ENCODE measurements at places on chromosomes 2 and 18. TPM values are rescaled to one million over a fixed set of nuclear protein-coding genes. Genes with fewer than 3 reads are reported as not detected.

L3MBTL4 gene
- 4.3 TPM for total RNA-seq

PPP1R1C gene
- 35.9 TPM for total RNA-seq

COLEC11 gene
- total RNA-seq = 5.2 TPM

POTEC gene
- not detected for total RNA-seq

MYO5B gene
- total RNA-seq = 6.2 TPM

SKOR2 gene
- not detected for total RNA-seq

PROC gene
- 0.71 TPM for total RNA-seq

ANKRD30BL gene
- 0.19 TPM for total RNA-seq

CETN1 gene
- total RNA-seq = not detected

FEZ2 gene
- 39.9 TPM for total RNA-seq

GRCh38 chr2:236161531-236161930 is 6.7 kb downstream of the GBX2 start:
- no peak overlapping the region for H3K4me3 ChIP-seq
- no peaks in the 10 kb centered on the region for H3K36me3 ChIP-seq
- no peak for DNase-seq
- H3K4me1 ChIP-seq = no peaks in the 10 kb centered on the region
- peaks cover 87% of the 10 kb centered on the region for H3K27me3 ChIP-seq

GRCh38 chr2:203361922-203362321 is 33.7 kb downstream of the ABI2 start:
- no peak for DNase-seq
- H3K27me3 ChIP-seq = no peaks in the 10 kb centered on the region
- no peaks in the 10 kb centered on the region for H3K4me1 ChIP-seq
- no peak overlapping the region for H3K4me3 ChIP-seq

DNA sequence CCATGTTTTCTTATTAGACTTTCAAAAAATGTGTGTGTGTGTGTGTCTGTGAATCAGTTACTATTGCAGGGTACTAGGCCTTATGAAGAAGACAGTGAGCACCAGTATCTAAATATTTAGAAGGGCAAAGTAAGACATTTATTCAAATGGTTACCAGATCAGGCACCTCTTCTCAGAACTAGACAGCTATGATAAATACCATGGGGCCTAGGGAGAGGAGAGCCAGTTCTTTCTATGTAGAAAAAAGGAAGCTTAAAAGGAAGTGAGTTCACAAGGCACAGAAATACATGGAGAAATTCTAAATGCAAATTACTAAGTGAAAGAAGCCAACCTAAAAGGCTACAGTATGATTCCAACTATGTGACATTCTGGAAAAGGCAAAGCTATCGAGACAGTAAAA is 261.3 kb downstream of the SOX11 start:
- DNase-seq = no peak
- no peaks in the 10 kb centered on the region for H3K27me3 ChIP-seq
- no peak overlapping the region for H3K4me3 ChIP-seq
- H3K27ac ChIP-seq = no peak overlapping the region

DNA sequence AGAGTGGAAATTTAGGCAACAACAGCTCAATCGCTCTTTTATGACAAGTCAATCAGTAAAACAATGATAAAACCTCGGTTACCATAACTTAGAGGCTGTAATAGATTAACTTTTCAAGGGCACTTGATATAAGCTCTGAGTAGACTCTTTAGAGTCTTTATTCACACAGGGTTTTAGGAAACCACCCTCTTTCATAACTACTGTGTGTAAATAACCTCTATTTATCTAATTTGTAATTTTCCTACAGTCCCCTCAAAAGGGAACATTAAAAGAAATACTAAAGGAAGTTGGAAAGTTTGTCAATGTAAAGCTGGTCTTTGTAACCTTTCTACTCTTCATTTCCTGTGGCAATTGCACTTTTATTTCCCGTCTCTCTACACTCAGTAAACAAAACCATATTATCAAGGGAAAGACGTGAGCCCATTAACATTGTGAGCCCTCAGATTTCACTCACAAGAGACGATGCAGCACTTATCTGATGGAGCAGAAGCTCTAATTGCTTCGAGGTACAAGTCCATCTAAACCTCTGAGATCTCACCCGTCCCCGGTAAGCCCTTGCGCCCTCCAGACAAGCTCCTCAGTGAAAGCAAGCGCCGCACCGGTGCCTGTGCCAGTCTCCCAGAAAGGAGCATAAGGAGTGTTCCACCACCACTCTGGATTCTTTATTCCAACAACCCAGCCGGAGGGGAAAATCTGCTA is 1.1 kb upstream of the HOXD1 start:
- H3K27me3 ChIP-seq = peaks cover 60% of the 10 kb centered on the region
- no peaks in the 10 kb centered on the region for H3K36me3 ChIP-seq
- H3K4me1 ChIP-seq = no peaks in the 10 kb centered on the region
- peak overlapping the region; percentile 38 for H3K4me3 ChIP-seq
- DNase-seq = no peak

DNA sequence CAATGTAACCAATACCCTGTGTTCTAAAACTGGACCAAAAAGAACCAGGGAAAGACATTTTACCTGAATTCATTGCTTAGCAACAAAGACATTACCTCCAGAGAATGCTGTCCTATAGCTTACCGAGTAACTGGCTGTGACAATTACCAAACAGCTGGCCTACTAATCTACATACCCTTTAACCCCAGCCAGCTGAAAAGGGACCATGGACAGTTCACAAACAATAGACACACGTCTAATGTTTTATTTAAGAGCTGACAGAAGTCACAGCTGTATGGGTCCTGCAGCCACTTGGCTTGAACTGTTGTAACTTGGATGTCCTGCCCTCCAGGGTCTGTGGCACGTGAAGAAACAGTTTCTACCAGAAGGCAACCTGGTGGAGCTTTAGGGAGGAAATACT is 130.1 kb upstream of the EFEMP1 start:
- no peaks in the 10 kb centered on the region for H3K27me3 ChIP-seq
- H3K4me3 ChIP-seq = no peak overlapping the region
- DNase-seq = no peak
- no peak overlapping the region for H3K27ac ChIP-seq
- H3K36me3 ChIP-seq = no peaks in the 10 kb centered on the region
- H3K4me1 ChIP-seq = no peaks in the 10 kb centered on the region

DNA sequence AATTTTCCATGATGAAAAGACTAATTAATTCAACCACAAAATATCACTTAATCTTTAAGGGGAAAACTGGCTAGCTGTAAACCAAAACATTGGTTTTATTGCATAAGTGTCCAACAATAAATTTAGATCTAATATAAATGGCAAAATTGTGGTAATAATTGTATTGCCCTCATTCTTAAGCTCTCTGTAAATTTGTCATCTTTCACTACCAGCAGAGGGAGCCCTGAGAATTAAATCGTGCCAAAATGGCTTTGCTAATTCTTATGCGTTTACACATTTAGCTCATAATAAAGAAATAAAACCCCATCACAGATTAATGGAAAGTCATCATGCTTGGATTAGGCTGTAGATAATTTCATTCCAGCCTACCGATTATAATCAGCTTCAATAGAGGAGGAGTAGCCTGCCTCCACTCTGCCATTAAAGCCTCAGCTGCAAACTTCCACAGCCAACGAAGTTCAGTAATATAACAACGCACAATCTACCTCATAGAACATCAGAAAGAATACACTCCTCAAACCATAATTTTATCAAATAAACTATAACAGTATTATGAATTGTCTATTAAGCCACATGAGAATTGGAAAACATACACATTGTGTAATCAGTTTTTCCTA is 70.0 kb upstream of the ATP5MC3 start:
- H3K4me3 ChIP-seq = no peak overlapping the region
- DNase-seq = peak; percentile 13
- H3K36me3 ChIP-seq = no peaks in the 10 kb centered on the region
- no peak overlapping the region for H3K27ac ChIP-seq

GRCh38 chr2:219183151-219183772 is 5.2 kb downstream of the RETREG2 start:
- no peaks in the 10 kb centered on the region for H3K27me3 ChIP-seq
- H3K27ac ChIP-seq = no peak overlapping the region
- H3K4me1 ChIP-seq = peaks cover 8% of the 10 kb centered on the region
- peaks cover 57% of the 10 kb centered on the region for H3K36me3 ChIP-seq
- DNase-seq = no peak

DNA sequence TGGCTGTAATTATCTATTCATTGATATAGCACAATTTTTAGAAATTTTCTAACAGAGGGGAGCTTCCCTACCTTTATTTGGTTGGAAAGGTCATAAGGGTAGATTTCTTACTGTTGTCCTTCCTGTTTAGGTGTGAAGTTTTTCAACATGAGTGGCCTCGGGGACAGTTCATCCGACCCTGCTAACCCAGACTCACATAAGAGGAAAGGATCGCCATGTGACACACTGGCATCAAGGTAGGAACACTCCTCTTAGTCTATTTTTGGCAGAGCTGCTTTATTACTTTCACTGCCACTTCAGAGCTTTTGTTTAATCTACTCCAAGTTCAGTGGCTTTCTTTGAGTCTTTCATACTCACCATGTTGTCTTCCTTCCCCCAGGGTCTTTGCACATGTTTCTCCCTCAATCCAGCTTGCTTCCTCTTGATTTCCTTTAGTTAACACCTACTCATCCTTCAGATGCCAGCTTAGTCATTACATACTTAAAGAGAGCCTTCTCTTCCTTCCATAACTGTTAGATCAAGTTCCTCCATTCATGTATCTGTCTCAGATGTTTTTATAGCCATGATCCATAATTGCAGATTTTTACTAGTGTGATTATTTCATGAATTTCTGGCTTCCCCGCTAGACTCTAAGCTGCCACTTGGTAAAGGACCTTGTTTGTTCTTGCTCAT is 134.5 kb downstream of the PTRHD1 start:
- H3K27ac ChIP-seq = no peak overlapping the region
- H3K27me3 ChIP-seq = no peaks in the 10 kb centered on the region
- no peak overlapping the region for H3K4me3 ChIP-seq
- H3K36me3 ChIP-seq = no peaks in the 10 kb centered on the region
- H3K4me1 ChIP-seq = no peaks in the 10 kb centered on the region

GRCh38 chr2:205535001-205535400 is 147.3 kb upstream of the NRP2 start:
- H3K4me3 ChIP-seq = no peak overlapping the region
- DNase-seq = no peak
- H3K27me3 ChIP-seq = no peaks in the 10 kb centered on the region
- no peaks in the 10 kb centered on the region for H3K4me1 ChIP-seq
- no peaks in the 10 kb centered on the region for H3K36me3 ChIP-seq
- H3K27ac ChIP-seq = no peak overlapping the region

DNA sequence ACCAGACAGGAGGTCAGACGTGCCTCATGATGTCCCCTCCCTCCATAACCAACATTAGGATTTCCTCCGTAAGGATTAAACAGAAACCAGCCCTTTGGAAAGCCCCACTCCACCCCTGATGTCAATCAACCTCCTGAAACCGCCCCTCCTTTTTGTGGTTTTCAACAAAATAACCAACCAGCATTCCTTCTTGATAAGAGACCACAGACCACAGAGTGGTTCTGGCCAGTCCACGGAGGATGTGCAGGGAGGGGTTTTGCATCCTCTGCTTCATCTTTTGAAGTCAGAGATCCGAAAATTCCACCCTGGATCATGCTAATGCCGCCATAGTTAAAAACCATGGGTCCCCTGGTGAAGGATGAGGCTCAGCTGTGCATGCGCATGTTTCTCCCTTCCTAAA is 180.0 kb upstream of the CCDC150 start:
- H3K4me1 ChIP-seq = no peaks in the 10 kb centered on the region
- H3K27ac ChIP-seq = no peak overlapping the region
- H3K27me3 ChIP-seq = no peaks in the 10 kb centered on the region
- no peaks in the 10 kb centered on the region for H3K36me3 ChIP-seq
- no peak overlapping the region for H3K4me3 ChIP-seq
- no peak for DNase-seq

DNA sequence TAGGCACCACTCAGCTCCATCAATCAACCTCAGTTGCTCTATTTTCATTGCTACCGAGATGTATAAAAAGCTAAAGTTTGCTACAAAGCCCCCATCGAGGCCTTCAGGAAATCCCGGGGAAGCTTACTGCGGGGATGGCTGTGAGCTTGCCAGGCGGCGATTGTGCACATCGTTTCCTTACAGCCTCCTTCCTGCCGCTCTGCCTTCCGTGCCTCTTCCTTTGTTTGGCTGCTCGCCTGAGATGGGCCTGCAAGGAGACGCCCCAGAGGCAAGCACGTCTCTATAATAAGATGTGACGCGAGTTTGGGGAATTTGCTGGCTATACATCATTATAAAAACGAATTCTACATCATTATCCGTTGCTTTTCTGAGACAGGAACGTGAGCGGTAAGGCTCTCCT is 41.6 kb downstream of the DHRS9 start:
- DNase-seq = no peak
- no peaks in the 10 kb centered on the region for H3K36me3 ChIP-seq
- no peak overlapping the region for H3K4me3 ChIP-seq
- H3K4me1 ChIP-seq = peaks cover 3% of the 10 kb centered on the region
- H3K27me3 ChIP-seq = no peaks in the 10 kb centered on the region

DNA sequence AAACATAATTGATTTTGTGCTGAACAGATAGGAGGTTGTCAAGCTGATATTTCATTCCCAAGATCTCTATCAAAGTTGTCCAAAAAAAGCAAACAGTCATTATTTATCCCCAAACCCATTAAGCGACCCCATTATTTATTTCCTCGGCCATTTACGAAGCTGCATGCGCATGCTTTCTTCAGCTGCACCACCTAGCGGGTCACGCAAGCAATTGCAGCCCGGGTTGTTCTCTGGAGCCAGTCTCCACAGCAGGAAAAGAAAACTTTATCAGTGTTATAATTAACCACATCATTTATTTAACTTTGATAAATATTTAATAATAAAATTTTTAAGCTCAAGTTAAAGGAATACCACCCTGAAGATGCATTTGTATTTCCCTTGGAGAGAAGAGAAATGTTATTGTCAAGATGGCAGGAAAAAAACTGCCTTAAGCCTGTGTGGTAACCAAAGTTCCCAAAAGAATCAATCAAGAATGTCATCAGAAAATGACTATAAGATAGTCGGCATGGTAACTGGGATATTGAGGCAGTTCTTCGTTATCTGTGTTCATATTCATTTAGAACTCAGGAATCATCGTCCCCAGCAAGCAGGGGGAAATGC is 304.7 kb downstream of the FBXO15 start:
- no peak overlapping the region for H3K4me3 ChIP-seq
- H3K27me3 ChIP-seq = no peaks in the 10 kb centered on the region
- no peak overlapping the region for H3K27ac ChIP-seq
- H3K36me3 ChIP-seq = no peaks in the 10 kb centered on the region

- no peak overlapping the region for H3K27ac ChIP-seq
- no peak overlapping the region for H3K4me3 ChIP-seq
- no peak for DNase-seq
- peaks cover 6% of the 10 kb centered on the region for H3K4me1 ChIP-seq
- H3K27me3 ChIP-seq = no peaks in the 10 kb centered on the region
These were observed 167.4 kb upstream of the RAB6C start for GRCh38 chr2:129812071-129812470.
